ENCODE measurements at places on chromosomes 16 and 17.

DNA sequence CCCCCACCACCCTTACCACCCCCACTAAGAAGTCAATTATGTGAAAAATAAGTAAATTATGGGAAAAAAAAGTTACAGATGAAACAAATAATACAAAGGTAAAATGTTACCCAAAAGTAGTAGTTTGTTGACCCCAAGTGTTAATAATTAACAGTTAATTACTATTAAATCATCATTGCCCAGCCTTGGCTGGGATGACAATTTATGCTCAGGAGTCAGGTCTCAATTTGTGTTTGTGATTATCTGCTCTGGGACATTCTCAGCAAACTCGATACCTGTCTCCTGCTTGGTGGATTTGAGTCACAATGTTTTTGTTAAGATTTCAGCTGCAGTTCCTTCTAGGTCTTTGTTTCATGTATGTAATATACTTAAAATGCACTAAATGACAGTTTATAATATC lies 172.3 kb upstream of the IRX3 start:
- H3K27me3 ChIP-seq: no peaks in the 10 kb centered on the region
- no peaks in the 10 kb centered on the region for H3K36me3 ChIP-seq
- H3K4me1 ChIP-seq: no peaks in the 10 kb centered on the region
- DNase-seq: no peak

DNA sequence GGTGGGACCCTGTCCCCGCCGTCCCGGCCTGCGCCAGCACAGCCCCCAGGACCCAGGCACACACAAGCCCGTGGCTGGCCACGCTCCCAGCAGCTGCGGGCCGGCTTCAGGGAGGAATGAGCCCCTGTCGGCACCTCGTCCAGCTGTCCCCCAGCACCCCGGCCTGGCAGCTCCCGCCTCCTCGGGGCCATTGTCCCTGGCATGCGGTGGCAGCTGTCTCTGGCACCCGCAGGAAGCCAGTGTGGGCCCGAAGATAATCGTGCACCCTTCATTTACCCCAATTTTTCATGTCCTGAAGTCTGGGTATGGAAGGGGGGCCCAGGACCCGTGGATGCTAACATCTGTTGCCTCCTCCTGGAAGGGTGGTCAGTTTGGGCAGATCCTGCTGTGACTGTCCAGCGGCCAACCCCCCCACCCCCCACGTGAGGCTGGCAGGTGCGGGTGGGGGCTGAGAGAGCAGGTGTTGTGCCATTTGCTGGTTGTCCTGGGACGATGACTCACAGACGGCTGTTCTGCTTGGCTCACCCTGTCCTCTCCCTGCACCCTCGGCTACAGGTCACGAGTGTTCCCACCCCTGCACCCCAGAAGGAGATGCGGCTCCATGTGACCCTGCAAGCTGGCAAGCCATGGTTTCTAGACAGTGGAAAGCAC lies 4.0 kb upstream of the LMF1 start:
- no peaks in the 10 kb centered on the region for H3K36me3 ChIP-seq
- H3K4me3 ChIP-seq: no peak overlapping the region
- H3K27ac ChIP-seq: no peak overlapping the region
- no peaks in the 10 kb centered on the region for H3K4me1 ChIP-seq
- no peaks in the 10 kb centered on the region for H3K27me3 ChIP-seq
- DNase-seq: peak; percentile 47

GRCh38 chr16:51153577-51154031 lies 2.5 kb upstream of the SALL1 start:
- peak overlapping the region; percentile 90 for H3K27ac ChIP-seq

GRCh38 chr16:13264749-13265552 lies 363.6 kb downstream of the SHISA9 start:
- H3K4me1 ChIP-seq: no peaks in the 10 kb centered on the region
- H3K4me3 ChIP-seq: no peak overlapping the region

DNA sequence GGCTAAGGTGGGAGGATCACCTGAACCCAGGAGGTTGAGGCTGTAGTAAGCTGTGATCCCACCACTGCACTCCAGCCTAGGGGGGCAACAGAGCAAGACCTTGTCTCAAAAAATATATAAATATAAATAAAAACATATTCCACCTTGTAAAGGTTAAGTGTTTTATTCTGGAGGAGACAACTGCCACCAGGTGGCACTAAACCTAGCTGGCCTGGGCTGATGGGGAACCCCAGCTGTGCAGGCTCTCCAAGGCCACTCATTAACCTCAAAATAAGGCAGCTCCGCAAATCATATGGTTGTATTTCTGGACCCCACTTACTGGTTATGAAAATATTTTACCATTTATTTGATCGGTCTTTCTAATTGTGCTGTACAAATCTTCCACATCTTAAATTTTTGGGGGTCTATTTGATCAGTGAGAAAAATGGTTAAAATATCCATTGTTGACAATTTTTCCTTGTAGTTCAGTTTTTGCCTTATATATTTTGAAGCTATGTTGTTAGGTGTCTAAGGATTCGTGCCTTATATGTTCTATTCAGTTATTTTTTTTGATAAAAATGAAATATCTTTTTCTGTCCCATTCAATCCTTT lies 8.5 kb upstream of the ICAM2 start:
- no peak overlapping the region for H3K27ac ChIP-seq
- H3K27me3 ChIP-seq: no peaks in the 10 kb centered on the region
- peak; percentile 64 for DNase-seq
- no peaks in the 10 kb centered on the region for H3K4me1 ChIP-seq
- H3K36me3 ChIP-seq: no peaks in the 10 kb centered on the region
